ENCODE measurements at places on chromosomes 4 and X.

GRCh38 chrX:132539611-132540010 lies 50.8 kb upstream of the MBNL3 start:
- no peaks in the 10 kb centered on the region for H3K36me3 ChIP-seq
- H3K27me3 ChIP-seq: no peaks in the 10 kb centered on the region
- no peak overlapping the region for H3K4me3 ChIP-seq
- H3K27ac ChIP-seq: no peak overlapping the region

DNA sequence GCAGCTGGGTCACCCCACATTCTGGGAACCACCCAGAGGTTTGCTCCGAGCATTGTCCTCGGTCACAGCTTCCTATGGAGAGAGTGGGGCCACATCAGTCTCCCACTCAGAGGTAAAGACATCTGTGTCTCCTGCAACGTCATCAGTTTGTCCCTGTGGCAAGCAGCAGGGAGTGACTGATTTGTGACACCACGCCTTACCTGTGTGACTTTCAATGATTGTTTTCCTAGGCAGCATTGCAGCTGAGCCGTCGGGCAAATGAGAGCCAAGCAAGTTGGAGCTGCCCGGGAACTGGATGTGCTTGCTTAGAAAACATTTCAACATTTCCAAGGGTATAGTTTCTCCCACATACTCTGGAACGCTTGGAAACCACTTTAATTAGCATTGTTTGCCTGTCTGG lies 29.7 kb upstream of the HELT start:
- no peak overlapping the region for H3K27ac ChIP-seq
- no peak overlapping the region for H3K4me3 ChIP-seq
- no peak for DNase-seq
- H3K36me3 ChIP-seq: no peaks in the 10 kb centered on the region

DNA sequence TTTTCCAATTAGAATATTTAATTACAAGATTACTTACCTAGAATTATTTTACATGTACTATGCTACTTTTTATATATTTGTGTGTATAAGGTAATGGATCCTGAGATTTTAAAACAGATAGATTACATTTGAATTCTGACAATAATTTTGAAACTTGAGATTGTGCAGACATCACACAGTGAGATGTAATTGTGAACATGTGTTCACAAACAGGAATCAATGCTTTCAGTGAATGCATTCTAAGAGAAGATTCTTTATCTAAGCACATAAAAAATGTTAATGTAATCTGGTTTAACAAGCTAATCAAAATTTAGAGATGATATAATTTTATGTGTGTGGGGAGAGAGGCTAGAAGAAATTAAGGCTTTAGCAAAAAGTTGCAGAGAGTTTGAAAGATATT lies 1925.5 kb downstream of the ARAP2 start:
- no peaks in the 10 kb centered on the region for H3K4me1 ChIP-seq
- DNase-seq: no peak
- no peaks in the 10 kb centered on the region for H3K27me3 ChIP-seq
- H3K36me3 ChIP-seq: no peaks in the 10 kb centered on the region

GRCh38 chrX:3697220-3697684 lies 16.2 kb downstream of the PRKX start:
- H3K27me3 ChIP-seq: no peaks in the 10 kb centered on the region
- no peak for DNase-seq
- H3K4me1 ChIP-seq: peaks cover 8% of the 10 kb centered on the region
- no peaks in the 10 kb centered on the region for H3K36me3 ChIP-seq
- peak overlapping the region; percentile 39 for H3K27ac ChIP-seq

- no peaks in the 10 kb centered on the region for H3K4me1 ChIP-seq
- H3K4me3 ChIP-seq: peak overlapping the region; percentile 99
- DNase-seq: peak; percentile 42
- peak overlapping the region; percentile 97 for H3K27ac ChIP-seq
Observed at GRCh38 chr4:2535376-2536192, 863 bp upstream of the FAM193A start.

GRCh38 chrX:109856974-109857373 lies 123.9 kb upstream of the ACSL4 start:
- H3K4me3 ChIP-seq: no peak overlapping the region
- H3K27me3 ChIP-seq: no peaks in the 10 kb centered on the region
- no peaks in the 10 kb centered on the region for H3K4me1 ChIP-seq
- DNase-seq: no peak
- no peak overlapping the region for H3K27ac ChIP-seq
- no peaks in the 10 kb centered on the region for H3K36me3 ChIP-seq

DNA sequence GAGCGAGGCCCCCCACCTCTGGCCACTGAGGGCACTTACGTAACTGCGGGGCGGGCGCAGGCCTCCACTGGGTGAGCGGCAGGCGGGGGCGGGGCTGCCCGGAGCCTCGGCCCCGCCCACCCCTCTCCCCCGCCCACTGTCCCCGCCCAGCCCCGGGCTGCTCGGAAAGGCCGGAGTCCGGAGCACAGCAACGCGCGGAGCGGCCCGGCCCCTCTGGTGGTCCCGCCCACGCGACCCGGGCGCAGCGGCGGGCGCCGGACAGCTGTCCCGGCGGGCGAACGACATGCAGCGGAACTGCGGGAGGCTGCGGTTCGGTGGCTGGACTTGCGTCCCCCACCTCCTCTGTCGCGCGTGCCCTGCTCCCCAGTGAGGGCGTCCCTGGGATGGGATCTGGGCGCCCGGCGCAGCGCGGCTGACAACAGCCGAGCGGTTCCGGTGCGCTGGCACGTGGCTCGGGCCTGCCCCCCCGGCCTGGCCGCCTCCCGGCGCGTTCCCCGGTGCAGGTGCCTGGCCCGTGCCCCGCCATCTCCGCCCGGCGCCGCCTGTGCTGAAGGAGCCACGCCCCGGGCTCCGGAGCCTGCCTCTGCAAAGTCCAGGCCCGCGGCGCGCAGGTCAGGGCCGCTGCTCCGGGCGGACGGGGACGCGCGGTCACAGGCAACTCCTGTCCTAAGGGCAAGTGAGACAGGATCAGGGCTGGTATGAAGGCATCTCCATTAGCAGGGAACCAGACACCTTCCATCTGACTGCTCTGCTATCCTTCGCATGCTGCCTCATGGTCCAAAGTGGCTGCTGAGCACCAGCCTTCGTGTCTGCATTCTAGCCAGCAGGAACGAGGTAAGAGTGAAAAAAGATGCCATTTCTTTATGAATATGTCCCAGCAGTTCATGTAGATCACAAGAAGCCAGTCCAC lies 21.8 kb upstream of the JAKMIP1 start:
- no peaks in the 10 kb centered on the region for H3K36me3 ChIP-seq
- no peaks in the 10 kb centered on the region for H3K4me1 ChIP-seq
- H3K4me3 ChIP-seq: peak overlapping the region; percentile 33
- DNase-seq: peak; percentile 16

DNA sequence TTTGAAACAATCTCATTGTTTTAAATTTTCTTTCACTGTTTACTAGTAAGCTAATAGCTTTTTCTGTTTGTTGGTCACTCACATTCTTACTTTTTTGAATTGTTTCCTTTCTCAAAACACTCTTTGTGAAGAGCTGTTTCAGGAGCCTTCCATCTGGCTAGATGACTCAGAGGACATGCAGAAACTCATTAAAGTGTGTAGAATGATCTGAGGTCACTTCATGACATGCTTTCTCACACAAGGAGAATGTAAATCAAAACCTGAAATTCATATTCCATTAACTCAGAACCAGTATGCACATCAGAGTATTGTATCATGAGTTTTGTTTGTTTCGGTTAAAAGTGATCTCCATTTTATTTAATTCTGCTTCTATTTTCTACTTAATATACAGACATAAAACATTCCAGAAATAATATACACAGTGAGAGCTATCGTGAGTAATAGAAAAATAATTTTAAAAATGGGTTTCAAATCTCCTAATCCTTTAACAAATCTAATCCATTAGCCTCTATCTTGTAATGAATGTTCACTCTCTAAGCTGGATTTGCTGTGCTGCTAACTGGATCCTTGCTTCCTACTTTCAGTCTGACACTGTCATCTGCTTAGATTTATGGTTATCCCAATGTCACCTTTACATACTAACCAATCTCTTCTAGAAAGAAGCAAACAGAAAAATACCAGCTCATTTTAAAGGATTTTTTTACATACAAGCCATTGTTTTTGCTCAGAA lies 449.6 kb downstream of the FSTL5 start:
- H3K36me3 ChIP-seq: no peaks in the 10 kb centered on the region
- H3K27me3 ChIP-seq: no peaks in the 10 kb centered on the region
- no peaks in the 10 kb centered on the region for H3K4me1 ChIP-seq
- H3K27ac ChIP-seq: no peak overlapping the region

GRCh38 chrX:41276661-41277506 lies 57.1 kb upstream of the DDX3X start:
- H3K27me3 ChIP-seq: no peaks in the 10 kb centered on the region
- peaks cover 18% of the 10 kb centered on the region for H3K4me1 ChIP-seq

- H3K27ac ChIP-seq: no peak overlapping the region
- H3K27me3 ChIP-seq: no peaks in the 10 kb centered on the region
- H3K4me3 ChIP-seq: no peak overlapping the region
- H3K4me1 ChIP-seq: no peaks in the 10 kb centered on the region
Observed at GRCh38 chrX:130014770-130015169, 32.3 kb downstream of the BCORL1 start.

DNA sequence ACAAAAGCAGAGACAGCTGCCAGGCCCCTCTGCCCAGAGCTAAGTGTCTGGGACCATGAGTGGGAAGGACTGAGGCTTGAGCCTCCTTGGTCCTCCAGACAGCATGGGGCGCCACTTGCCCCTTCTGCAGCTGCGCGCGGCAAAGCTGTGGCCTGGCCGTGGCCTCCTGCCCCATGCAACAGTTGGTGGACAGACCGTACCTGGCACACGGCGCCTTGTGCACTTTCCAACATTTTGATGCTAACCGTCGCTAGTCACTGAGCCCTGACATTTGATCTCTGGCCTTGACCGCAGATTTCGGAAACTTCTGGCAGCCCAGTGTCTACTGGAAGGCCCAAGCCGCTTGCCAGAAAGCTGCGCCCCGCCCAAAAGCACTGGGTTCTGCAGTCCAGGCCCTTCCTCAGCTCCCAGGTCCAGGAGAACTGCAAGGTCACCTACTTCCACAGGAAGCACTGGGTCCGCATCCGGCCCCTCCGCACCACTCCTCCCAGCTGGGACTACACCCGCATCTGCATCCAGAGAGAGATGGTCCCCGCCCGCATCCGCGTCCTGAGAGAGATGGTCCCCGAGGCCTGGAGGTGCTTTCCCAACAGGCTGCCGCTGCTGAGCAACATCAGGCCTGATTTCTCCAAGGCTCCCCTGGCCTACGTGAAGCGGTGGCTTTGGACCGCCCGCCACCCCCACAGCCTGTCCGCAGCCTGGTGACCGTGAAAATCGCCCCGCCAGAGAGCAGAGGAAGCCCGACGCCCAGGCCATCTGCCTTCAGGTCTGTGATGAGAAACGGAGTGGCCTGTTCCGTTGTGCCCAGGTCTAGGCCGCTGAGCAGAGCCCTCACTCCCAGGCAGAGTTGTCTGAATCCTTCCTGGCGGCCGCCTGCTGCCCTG lies 35.3 kb upstream of the CA5B start:
- no peaks in the 10 kb centered on the region for H3K36me3 ChIP-seq
- no peaks in the 10 kb centered on the region for H3K4me1 ChIP-seq
- H3K27me3 ChIP-seq: no peaks in the 10 kb centered on the region

DNA sequence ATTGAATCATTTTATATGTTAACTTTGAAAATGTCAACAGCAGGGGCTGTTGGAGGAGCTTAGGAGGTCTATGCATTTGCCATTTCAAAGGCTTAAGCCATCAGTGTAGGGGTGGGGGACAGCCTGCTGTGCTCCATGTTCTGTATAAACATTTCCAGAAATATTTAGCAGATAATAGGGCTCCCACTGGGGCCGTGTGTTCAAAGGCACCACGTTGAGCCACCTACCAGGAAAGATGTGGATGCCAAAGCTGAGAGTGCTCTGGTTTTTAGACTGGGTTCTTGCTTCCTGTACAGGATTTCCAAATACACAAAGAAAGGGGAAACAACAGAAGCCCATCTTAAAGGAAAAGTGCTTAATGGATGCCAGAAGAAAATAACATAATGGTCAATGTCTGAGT lies 219.5 kb downstream of the CENPC start:
- no peak overlapping the region for H3K4me3 ChIP-seq
- no peak for DNase-seq
- no peaks in the 10 kb centered on the region for H3K4me1 ChIP-seq
- H3K27me3 ChIP-seq: no peaks in the 10 kb centered on the region

- no peaks in the 10 kb centered on the region for H3K36me3 ChIP-seq
- H3K4me1 ChIP-seq: peaks cover 25% of the 10 kb centered on the region
Observed at GRCh38 chr4:6693231-6694176, at the start of gene S100P. TSS of gene S100P (plus strand) at chr4:6693878. CDS start at chr4:6693933, 55 bp downstream.

DNA sequence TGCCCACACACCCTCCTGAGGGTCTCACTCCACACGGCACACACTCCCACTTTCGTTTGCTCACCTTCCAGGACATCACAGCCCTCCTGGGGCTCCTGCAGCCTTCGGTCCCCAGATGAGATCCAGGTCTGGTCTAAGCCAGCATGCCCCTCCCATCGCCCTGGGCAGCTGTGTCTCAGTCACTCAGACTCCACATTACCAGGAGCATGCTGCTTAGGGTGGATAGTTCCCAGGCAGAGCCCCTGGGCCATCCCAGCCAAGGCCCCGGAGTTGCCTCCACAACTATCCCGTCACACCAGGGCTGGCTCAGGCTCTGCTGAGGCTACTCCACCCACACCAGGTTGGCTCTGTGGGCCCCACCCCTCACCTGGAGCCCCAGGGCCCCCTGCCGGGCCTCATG lies 50.4 kb upstream of the PSAPL1 start:
- no peaks in the 10 kb centered on the region for H3K4me1 ChIP-seq
- no peak overlapping the region for H3K27ac ChIP-seq
- no peak for DNase-seq
- H3K4me3 ChIP-seq: no peak overlapping the region

- DNase-seq: no peak
- H3K4me1 ChIP-seq: peaks cover 28% of the 10 kb centered on the region
- H3K27ac ChIP-seq: no peak overlapping the region
- H3K36me3 ChIP-seq: no peaks in the 10 kb centered on the region
- no peak overlapping the region for H3K4me3 ChIP-seq
- H3K27me3 ChIP-seq: no peaks in the 10 kb centered on the region
Observed at GRCh38 chrX:137430301-137430700, 135.6 kb upstream of the ZIC3 start.

DNA sequence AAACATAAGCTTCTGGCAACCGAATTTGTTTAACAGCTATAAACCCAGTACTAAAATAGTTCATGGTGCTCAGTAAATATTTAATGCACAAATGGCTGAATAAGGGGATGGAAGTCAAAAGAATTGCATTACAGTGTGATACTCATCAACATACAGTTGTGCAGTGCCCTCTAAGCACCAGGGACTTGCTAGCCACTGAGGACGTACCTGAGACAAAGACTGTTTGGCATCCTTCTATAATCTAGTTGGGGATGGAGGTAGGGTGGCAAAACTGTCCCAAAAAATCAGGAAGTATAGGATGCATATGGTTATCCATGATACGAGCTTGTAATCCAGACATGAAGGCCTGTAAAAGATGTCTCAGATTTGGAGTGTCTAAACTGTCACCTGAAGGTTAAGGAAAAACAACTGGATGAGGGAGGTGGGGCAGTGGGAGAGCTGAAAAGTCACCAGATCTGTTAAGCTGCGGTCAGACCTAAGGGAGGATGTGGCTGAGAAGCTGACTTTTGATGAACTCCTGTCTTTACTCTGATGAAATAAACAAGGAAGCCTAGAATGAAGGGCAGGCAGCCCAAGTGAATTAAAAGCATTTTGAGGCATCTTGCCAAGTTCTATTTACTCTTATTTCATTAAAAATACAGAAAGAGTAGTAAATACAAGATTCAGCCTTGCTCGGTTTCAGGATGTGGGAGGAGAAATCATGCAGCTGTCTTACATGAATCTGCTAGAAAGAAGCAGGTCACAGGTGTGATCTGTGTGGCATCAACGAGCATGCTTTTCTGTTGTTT lies 12.0 kb upstream of the CD38 start:
- no peak overlapping the region for H3K27ac ChIP-seq
- no peaks in the 10 kb centered on the region for H3K27me3 ChIP-seq
- DNase-seq: no peak
- no peak overlapping the region for H3K4me3 ChIP-seq
- H3K36me3 ChIP-seq: no peaks in the 10 kb centered on the region
- no peaks in the 10 kb centered on the region for H3K4me1 ChIP-seq

All from tibial artery (tissue), 4 donors.